Mesenchymal stem cell (in vitro differentiated cells and primary cell): ENCODE measurements at places on chromosomes 5 and 9.

GRCh38 chr5:15695215-15695731 is 195.3 kb downstream of the FBXL7 start:
- peak; percentile 73 for DNase-seq

DNA sequence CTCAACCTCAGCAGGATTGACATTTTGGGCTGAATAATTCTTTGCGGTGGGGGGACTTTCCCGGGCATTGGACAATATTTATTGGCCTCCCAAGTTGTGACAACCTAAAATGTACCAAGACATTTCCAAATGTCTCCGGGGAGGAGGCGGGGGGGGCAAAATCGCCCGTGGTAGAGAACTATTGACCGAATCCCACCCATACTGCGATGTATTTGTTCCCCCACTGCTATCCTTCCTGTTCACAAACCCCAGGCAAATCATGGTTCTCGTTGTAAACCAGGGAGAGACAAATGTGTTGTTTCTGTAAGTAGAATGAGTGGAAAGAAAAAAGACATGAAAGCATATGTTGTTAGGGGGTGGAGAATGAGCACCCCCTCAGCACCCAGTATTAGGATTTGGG is 141.9 kb downstream of the PSAT1 start:
- DNase-seq, result no peak

DNA sequence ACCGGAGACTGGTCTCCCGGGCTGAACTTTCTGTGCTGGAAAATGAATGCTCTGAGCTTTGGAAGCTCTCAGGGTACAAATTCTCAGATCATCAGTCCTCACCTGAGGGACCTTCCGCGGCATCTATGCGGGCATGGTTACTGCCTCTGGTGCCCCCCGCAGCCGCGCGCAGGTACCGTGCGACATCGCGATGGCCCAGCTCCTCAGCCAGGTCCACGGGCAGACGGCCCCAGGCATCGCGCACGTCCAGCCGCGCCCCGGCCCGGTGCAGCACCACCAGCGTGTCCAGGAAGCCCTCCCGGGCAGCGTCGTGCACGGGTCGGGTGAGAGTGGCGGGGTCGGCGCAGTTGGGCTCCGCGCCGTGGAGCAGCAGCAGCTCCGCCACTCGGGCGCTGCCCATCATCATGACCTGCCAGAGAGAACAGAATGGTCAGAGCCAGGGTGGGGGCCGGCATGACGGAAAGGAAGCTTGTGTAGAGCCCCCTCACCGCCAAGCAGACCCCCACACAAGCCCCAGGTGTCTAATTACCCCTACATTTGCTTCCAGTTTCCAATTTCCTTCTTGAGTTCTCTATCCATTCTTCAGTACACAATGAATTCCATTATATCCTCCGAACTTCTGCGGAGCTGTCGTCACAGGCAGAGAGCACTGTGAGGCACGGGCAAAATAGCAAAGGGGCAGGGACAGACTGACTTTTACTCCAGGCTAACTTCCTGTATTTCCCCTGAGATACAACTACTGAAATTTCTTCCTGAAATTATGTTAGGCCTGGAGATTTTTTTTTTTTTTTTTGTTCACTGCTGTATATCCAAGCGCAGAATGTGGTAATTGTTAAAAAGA is 23.2 kb downstream of the CDKN2A start:
- no peak for DNase-seq

- peak; percentile 45 for DNase-seq
These were observed at the start of gene ADGRV1 for GRCh38 chr5:90558344-90559192. Gene ADGRV1, plus strand, starts transcription at chr5:90558797. Its CDS starts 99 bp downstream, at chr5:90558896.

DNA sequence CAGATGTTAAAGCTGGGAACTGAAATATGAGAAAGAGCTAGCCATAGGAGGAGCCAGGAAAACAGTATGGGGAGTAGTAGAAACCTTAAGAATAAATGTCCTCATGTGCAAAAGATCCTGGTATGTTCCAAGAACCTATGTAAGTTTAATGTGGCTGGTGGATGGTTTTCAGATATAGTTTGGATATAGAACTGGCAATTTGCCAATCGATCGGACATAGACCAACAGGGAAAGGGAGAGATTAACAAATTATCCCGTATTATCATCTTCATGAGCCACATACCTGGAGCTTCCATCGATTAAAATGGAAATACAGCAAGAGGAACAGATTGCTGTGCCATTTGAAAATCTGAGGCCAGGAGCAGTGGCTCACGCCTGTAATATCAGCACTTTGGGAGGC is 388.7 kb downstream of the PRELID2 start:
- DNase-seq, result no peak

DNA sequence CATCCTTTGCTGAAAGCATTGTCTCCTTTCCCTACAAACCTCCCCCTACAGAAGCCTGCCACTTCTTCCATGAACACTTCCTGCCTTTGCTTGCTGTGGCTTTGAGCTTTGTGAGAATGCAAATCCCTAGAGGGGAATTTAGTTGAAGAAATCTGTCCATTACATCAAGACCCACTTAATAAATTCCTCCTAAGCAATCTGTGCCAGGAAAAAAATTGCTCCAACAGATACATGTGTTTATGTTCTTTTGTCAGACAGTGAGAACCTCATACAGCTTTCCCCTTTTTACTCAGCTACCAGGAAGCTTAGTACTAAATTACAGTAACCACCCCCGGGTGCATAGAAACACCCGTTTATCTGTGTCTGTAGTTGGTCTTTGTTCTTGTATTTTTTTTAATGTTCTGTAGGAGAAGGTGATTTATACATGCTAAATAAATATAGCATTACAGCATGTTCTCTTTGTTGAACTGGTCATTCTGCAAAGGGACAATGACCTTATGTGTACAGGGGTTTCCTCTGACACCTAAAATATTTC is 43.9 kb downstream of the SH3TC2 start:
- DNase-seq, result peak; percentile 86
